ENCODE measurements at places on chromosomes 7 and 10.

GRCh38 chr7:5265320-5266190, 17.2 kb upstream of the SLC29A4 start:
- no peak for DNase-seq

- DNase-seq, result no peak
Measured at GRCh38 chr7:2689951-2690705, 2.1 kb downstream of the AMZ1 start.

GRCh38 chr10:119700321-119700954, 25.4 kb upstream of the INPP5F start:
- no peak for DNase-seq

GRCh38 chr10:68047554-68048327, 27.3 kb downstream of the HERC4 start:
- DNase-seq, result no peak

GRCh38 chr10:116085323-116085722, 187.7 kb downstream of the GFRA1 start:
- no peak for DNase-seq

Data from stimulated activated CD8-positive, alpha-beta memory T cell treated with anti-CD3 and anti-CD28 coated beads, Interleukin-7, amount 100 ng/mL, for 4 hours (primary cell).